ENCODE measurements at places on chromosomes 2 and 18.

GRCh38 chr2:218002845-218003180 lies at the start of gene TNS1:
TNS1 (minus strand) TSS chr2:218002995; CDS start chr2:218002872, 123 bp downstream.
- H3K36me3 ChIP-seq: no peaks in the 10 kb centered on the region
- H3K27ac ChIP-seq: no peak within 1 kb of the TSS
- H3K27me3 ChIP-seq: peaks cover 4% of the 10 kb centered on the region

- no peaks in the 10 kb centered on the region for H3K27me3 ChIP-seq
- no peak for DNase-seq
- peaks cover 5% of the 10 kb centered on the region for H3K4me1 ChIP-seq
- H3K27ac ChIP-seq: no peak overlapping the region
- no peak overlapping the region for H3K4me3 ChIP-seq
- peaks cover 5% of the 10 kb centered on the region for H3K36me3 ChIP-seq
Measured at GRCh38 chr2:25493207-25493606, 151.5 kb upstream of the DNMT3A start.

DNA sequence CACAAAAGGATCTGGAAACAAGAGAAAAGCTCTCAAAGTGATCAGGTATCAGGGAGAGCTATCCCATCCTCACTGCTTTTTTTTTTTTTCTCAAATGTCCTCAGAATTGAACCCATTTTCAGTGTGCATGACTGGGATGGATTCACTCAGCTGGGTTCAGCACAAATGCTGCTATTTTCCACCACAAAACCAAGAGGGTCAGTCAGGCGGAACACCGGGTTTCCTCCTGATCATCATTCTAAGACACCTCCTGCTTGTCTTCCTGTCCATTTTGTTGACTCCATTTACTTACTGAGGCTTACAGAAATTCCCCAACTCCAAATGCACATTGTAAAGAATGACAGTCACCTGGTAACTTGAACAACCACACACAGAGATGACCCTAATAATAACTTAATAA lies 39.9 kb downstream of the CYRIA start:
- DNase-seq: no peak
- no peaks in the 10 kb centered on the region for H3K36me3 ChIP-seq
- H3K4me1 ChIP-seq: peaks cover 58% of the 10 kb centered on the region
- H3K4me3 ChIP-seq: no peak overlapping the region
- H3K27me3 ChIP-seq: no peaks in the 10 kb centered on the region

DNA sequence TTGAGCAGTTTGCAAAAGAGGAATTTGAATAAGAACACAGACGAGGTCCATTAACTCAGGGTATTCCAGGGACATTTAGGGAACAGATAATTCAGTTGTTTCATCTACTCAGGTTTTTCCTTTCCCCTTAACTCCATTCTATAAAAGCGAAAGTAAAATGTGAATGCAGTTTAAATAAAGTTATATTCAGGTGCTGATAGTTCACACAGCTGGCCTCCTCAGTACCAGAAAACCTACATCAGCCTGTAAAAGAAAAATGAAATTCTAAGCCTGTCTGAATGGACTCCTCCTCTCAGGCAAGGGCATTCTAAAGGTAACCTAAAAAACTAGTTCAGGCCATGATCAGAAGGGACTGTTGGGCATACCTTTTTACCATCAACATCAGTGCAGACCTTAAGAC lies 873.8 kb downstream of the SUCLG1 start:
- no peaks in the 10 kb centered on the region for H3K27me3 ChIP-seq
- DNase-seq: no peak
- no peak overlapping the region for H3K4me3 ChIP-seq
- H3K36me3 ChIP-seq: no peaks in the 10 kb centered on the region

- H3K4me1 ChIP-seq: no peaks in the 10 kb centered on the region
- H3K27ac ChIP-seq: no peak overlapping the region
- no peaks in the 10 kb centered on the region for H3K36me3 ChIP-seq
- H3K27me3 ChIP-seq: no peaks in the 10 kb centered on the region
- no peak overlapping the region for H3K4me3 ChIP-seq
Measured at GRCh38 chr18:7902399-7902839, 335.3 kb downstream of the PTPRM start.

- H3K27ac ChIP-seq: no peak overlapping the region
- H3K4me1 ChIP-seq: no peaks in the 10 kb centered on the region
- no peaks in the 10 kb centered on the region for H3K36me3 ChIP-seq
- peaks cover 2% of the 10 kb centered on the region for H3K27me3 ChIP-seq
- DNase-seq: no peak
Measured at GRCh38 chr18:48634491-48634890, 95.7 kb downstream of the CTIF start.

DNA sequence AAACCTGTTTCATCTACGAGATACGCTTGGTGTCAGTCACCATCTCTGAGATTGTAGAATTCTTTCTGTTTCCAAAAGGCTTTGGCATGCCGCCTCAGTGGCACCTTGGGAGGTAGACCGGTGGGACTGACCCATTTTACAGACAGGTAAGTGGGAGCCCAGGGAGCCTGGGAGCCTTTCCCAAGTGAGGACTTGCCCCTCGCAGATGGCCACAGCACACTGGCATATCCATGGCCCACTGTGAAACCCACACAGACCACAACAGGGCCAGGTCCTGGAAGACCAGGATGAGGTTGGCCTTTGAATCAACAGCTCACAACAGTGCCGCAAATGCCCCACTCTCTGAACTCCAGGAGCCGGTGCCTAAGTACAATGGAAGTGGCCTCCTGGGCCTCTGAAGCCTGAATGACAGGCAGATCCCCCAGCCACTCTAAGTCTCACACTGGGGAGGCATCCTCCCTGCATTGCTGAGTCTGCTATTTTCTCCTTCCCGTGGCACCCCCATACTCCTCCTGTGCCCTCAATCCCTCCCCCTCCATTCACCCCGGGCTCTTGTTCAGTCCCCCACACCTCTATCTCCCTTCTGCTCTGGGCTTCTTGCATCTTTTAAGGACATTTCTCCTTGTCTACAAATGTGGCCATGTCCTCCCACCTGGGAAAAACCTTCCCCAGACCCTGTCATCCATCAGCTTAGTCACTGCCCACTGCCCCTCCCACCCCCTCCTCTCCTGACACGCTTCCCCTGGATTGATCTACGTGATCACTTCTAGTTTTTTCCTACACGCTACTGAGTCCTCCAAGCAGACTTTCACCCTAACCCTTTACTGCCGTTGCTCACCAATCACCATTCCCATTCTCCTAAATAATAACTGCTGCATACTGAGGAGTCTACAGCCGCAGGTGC lies 26.2 kb downstream of the CENPA start:
- no peak overlapping the region for H3K27ac ChIP-seq
- no peak overlapping the region for H3K4me3 ChIP-seq
- no peaks in the 10 kb centered on the region for H3K36me3 ChIP-seq

Data from activated naive CD8-positive, alpha-beta T cell treated with anti-CD3 and anti-CD28 coated beads, Interleukin-2, amount 50 U/mL, for 24 hours (primary cell).